ENCODE measurements at places on chromosomes 12 and 14.

GRCh38 chr14:86625637-86626036 lies 1095.7 kb downstream of the FLRT2 start:
- no peak for ATAC-seq

- ATAC-seq = no peak
These were observed 161.5 kb downstream of the RPS29 start for GRCh38 chr14:49424436-49425331.

GRCh38 chr12:109716512-109717389 lies 3.1 kb downstream of the FAM222A start:
- no peak for ATAC-seq

- no peak for ATAC-seq
These were observed 30.9 kb upstream of the WDR89 start for GRCh38 chr14:63672417-63673180.

DNA sequence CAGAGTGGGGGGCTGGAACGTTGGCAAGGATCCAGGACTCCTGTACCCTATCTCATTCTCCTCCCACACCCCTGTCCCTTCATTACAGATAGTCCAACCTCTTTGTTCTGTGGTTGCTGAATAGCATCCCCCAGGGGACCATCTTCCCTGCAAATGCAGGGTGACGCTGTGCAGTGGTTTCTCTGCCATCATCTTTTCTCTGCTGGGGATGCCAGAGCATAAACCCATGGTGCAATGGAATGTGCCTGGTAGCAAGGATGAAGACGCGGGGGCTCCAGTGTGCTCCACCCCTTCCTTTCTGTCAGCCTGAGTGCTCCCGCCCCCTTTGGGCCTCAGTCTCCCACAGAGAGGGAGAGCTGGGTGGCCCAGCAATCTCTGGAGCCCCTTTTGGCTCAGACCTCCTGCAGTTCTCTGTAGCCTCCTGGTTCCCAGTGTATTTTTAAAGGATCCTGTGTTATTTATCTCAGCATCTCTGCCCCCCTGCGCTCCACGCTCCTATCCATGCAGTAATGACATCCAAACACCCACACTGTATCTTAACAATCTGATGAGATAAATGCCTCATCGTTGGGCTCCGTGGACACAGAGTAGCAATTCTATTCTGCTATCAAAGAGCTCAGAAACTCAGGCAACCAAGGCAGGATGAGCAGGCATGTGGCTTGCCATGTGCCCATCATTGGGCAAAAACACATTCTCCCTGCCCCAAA lies 212.8 kb downstream of the CACNA1C start:
- no peak for ATAC-seq

DNA sequence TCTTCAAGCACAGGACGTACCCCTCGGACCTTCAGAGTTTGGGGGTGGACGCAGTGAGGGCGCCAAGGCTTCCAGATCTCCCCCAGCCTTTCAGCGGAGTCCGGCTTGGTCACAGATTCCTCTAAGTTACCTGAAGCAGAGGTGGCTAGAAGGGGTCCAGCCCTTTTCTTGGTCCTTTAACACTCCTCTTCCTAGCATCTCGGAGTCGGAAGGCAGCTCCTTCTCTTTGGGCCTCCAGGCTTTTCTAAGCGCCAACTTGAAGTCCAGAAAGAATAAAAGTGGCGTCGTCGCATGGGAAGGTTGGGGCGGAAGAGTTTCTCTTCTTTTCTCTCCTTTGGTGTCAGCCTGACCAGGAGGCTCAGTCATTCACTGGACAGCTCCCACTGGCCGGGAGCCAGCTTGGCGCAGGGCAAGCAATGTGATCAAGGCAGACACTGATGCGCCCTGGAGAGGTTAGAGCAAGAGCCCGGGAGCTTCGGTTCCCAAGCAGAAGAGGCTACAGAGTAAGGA lies 9.6 kb downstream of the OR6S1 start:
- ATAC-seq = peak; percentile 10
